ENCODE measurements at places on chromosomes 1 and 21.

DNA sequence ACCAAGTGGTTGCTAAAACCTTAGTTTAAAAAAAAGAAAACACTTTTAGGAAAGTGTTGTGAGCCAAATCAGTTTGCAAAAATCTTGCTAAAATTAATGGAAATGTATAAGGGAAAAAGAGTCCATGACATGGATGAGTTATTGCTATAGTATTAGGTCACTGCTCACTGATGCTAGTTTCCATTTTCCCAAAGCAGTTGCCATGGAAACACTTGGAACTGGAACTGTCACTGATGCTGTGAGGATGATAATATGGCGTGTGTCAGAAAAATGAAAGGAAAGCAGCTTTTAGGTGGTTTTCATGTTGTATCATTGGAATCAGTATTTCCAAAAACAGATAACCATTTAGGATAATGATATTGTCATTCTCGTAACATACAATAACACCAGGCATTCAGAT, 104.4 kb downstream of the PHTF1 start:
- DNase-seq: no peak

DNA sequence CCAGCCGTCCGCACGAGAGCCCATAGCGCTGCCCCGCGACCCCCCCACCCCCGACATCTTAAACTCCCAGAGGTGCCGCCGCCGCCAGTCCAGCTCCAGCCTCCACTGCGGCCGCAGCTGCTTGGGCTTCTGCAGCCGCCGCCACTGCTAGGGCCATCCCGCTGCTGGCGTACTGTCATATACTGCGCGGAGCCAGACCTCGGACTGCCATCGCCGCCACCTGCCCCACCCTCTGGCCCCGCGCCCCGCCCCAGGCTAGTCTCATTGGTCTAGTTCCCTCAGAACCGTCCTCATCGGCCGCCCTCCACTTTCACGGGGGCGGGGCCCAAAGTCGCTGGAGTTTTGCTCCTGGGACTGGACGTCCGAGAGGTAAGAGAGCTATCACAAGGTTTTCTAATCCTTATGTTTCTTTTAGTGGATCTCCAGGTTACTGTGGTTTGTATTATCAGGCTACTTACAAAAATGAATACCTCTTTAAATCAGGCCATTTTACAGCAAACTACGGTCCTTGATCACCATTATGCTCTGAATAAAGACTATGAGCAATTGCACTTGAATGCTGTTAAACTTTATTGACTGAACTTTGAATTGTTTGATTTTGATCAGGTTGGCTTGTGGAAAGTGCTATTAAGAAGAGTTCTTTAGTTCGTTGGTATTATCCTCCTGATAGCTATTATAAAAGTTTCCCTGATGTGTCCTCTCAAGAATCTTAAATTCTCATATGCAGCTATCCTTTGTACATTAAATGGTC, 2.8 kb upstream of the CD1D start:
- no peak for DNase-seq

GRCh38 chr1:244680667-244681066, 27.7 kb downstream of the DESI2 start:
- DNase-seq: no peak

DNA sequence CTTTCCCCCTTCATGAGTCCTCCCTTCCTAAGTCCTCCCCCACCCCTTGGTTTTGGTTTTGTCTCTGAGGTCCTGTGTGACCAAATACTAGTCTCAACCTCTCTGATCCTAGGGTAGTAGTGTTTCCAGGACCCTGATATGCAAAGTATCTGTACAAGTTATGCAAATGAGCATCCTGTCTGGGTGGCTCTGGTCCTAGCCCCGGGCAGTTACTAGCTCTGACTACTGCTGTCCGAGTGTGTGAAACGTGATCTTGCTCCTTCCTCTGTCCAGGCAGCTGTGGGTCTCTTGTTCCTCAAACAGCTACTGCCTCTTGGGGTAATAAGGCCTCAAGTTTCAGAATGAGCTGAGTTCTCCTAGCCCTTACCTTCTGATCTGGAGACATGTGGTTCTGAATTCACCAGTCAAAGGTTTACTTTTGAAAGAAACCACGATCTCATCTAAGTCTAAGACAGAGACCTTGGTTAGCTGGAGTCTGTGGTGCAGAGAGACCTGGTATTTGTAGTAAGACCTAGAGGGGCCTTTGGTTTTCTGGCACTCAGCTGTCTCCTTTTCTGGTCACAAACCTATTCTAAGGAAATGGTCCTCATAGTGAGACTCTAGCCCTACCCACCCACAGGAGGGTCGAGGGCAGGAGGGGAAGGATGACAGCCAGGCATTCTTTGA, 31.0 kb upstream of the IL19 start:
- DNase-seq: no peak

DNA sequence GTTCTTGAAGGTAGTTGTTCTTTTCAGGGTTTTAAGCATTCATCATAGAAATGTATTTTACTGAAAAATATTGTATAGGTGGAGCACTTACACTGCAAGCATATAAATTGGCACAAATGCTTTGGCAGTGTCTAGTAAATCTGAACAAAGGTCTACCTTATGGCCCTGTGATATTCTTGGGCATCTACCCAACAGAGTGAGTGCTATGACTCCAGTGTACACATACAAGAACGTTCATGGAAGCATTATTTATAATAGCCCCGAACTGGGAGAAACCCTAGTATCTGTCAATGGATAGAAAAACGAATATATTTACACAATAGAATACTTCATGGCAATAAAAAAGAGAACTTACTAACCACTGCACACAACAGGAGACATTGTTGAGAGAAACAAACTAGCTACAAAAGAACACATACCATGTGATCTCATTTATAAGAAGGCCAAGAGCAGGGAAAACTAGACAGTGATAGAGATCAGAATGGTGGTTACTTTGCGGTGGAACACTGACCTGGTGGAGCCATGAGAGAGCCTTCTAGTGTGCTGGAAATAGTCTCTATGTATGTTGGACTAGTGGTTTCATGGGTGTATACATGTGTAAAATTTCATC, 96.0 kb downstream of the MAB21L3 start:
- DNase-seq: no peak

GRCh38 chr1:9654051-9654833, 2.7 kb downstream of the PIK3CD start:
- no peak for DNase-seq

- DNase-seq: no peak
Measured at GRCh38 chr1:33060579-33061083, 20.3 kb upstream of the AZIN2 start.

GRCh38 chr21:45877821-45878469, 103.6 kb upstream of the COL6A1 start:
- no peak for DNase-seq

GRCh38 chr21:33265664-33266049, 510 bp upstream of the IL10RB start:
- no peak for DNase-seq

DNA sequence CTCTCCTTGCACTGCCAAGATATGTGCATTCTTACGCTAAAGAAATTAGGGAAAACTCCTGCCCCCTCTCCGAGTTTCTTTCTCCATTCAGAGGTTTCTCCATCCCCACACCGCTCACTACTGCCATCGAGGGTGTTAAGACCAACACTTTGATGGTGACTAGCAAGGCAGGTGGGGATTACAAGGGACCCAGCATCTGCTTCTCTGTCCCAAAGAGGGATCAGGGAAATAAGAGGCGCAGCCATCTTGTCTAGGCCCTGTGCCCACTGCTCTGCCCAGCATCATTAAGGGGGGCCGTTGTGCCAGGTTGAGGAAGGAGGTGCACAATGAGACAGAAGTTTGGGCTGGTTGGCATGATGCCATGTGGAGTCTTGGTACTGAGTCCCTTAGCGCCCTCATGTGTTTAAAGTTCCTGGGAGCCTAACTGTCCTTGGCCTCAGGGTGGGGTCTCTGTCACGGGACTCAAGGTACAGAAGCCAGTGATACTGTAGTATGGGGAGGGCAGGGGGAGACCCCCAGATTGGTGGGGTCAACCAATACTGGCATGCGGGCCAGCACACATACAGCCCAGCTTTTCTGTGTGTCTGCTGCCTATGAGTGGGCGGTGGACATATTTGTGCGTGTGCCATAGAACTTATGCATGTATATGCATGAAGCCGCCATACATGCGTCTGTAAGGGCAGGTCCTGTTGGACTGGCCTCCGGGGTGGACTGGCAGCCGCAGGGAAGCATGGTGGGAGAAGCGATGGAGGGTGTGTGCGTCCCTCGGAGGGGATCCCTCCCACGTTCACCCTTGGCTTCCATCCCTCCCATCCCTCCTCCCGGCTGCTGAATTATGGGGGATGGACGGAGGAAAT, 5.5 kb downstream of the EFNA3 start:
- peak; percentile 55 for DNase-seq

DNA sequence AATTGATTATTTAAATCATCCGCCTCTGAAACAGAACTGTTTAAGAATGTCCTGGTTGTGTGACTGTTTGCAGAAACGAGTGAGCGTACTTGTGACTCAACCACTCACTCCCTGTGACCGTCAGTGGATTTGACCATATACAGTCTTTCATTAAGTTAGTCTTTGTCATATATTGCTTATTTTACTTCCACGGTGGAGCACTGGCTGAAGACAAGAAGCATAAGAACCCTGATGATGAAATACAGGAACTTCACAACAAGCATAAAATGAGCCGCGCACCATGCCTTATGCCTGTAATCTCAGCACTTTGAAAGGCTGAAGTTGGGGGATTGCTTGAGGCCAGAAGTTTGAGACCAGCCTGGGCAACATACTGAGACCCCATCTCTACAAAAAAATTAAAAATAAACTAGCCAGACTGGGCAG, 194.0 kb downstream of the TOMM20 start:
- DNase-seq: no peak

DNA sequence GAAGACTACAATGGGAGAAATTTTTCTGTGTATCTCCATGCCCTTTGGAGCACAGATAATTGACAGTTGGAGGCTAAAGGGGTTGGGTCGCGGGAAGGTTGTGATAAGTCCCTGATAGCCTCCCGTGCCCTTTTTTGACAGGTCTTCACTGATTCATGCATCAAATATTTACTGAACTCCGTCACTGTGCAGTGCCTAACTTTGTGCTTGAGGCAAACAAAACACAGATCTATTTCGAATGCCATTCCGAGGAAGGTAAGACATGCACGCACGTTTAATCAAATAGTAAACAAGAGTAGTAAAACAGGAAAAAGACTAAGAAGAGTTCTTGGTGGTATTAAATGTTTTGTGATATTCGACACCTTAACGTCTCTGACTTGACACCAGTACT, 494 bp upstream of the PIP5K1A start:
- no peak for DNase-seq

DNA sequence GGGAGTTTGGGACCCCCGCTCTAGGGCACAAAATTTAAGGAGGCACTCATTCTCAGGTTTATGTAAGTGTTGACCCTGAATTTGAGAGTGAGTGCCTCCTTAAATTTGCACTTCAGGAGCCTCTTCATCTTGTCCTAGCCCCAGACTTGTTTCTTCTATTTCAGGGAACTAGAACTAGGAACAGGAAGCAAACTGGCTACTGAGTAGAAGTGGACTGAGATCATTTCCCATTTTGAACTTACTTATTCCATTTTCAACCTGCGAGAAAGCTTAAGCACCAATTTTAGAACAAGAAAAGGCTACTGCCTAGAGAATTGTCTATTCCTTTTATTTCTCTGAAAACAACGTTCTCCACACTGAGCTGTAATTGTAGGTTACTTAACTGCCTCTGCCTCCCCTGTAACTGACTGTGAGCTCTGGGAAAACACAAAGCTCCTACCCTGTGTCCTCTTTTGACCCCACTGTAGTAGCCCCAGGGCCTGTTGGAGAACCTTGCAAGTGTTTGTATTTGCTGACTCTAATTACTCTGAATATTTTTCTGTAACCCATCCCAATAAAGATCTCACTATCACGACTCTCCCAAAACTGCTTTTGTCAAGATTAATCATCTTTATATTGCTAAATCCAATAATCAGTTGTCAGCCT, 2.5 kb downstream of the PPT1 start:
- DNase-seq: no peak

- DNase-seq: no peak
Measured at GRCh38 chr1:21752186-21752585, 30.8 kb downstream of the USP48 start.

DNA sequence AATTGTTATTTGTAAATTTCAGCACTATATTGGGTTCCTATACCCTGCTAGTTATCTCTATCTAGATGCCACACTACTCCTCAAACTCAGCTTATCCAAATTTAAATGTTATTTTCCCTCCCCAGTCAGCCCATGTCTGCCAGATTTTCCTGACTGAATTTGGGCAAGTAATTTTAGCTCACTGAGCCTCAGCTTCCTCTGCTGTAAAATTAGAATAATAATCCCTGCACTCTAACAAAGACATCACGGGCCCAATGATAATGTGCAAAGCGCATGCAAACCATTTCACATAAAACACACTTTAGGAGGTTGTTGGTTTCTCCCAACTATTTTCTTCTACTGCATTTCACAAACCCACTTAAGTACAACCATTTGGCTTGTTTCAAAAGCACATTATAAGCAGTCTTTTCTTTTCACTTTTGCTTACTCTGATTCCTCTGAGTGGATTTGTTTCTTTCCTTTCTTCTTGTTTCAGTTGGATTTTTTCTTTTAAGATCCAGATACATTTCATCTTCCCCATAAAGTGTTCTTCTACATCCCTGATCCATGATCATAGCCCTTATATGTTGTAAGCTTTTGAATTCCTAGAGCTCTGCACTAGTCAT, 152.8 kb upstream of the DPT start:
- no peak for DNase-seq

GRCh38 chr1:51523931-51524330, 4.9 kb upstream of the EPS15 start:
- no peak for DNase-seq

- no peak for DNase-seq
Measured at GRCh38 chr1:2267051-2267830, 39.1 kb downstream of the SKI start.

- DNase-seq: no peak
Measured at GRCh38 chr21:37193676-37194075, 73.5 kb downstream of the VPS26C start.

DNA sequence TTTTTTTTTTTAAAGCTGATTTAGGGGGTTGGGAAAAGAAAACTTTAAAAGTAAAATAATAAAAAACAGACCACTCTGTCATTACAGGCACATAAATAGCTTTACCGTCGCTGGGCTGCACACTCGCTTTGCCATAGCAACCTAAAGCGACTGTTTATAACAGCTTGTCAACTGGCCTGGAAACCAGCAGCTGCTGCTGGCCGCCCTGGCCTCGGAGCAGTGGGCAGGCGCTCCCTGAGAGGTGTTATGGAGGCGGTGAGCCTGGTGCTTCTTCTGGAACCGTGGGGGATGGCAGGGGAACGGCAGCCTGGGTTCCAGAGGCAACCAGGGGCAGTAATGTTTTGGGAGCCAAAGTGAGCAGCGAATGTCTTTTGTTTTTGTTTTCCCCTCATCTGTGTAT, 45.7 kb downstream of the ATP2B4 start:
- DNase-seq: no peak

DNA sequence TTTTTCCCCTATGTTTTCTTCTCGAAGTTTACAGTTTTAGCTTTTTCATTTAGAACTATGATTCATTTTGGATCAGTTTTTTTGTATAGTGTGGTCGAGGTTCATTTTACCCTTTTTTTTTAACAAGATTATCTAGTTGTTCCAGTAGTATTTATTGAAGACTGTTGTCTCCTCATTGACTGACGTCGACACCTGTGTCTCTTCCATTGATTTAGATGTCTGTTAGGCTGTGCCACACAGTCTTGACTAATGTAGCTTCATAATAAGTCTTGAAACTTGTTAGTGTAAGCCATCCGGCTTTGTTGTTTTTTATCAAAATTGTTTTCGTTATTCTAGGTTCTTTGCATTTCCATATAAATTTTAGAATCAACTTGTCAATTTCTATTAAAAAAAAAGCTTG, 45.2 kb downstream of the CAMSAP2 start:
- no peak for DNase-seq

- no peak for DNase-seq
Measured at GRCh38 chr1:172117800-172118199, 276.5 kb downstream of the DNM3 start.
